ENCODE measurements at places on chromosomes 6 and 20. TPM values are rescaled to one million over a fixed set of nuclear protein-coding genes. Genes with fewer than 3 reads are reported as not detected.

F13A1 gene
- not detected for total RNA-seq

GSTA2 gene
- total RNA-seq: not detected

MOG gene
- not detected for total RNA-seq

FAM209B gene
- total RNA-seq: not detected

PDYN gene
- total RNA-seq: not detected

Data from fibroblast of villous mesenchyme (primary cell).